Epithelial cell of esophagus (primary cell): ENCODE measurements at places on chromosomes 11 and 22.

- no peak for DNase-seq
Observed at GRCh38 chr11:77178150-77178549, 50.1 kb downstream of the MYO7A start.

DNA sequence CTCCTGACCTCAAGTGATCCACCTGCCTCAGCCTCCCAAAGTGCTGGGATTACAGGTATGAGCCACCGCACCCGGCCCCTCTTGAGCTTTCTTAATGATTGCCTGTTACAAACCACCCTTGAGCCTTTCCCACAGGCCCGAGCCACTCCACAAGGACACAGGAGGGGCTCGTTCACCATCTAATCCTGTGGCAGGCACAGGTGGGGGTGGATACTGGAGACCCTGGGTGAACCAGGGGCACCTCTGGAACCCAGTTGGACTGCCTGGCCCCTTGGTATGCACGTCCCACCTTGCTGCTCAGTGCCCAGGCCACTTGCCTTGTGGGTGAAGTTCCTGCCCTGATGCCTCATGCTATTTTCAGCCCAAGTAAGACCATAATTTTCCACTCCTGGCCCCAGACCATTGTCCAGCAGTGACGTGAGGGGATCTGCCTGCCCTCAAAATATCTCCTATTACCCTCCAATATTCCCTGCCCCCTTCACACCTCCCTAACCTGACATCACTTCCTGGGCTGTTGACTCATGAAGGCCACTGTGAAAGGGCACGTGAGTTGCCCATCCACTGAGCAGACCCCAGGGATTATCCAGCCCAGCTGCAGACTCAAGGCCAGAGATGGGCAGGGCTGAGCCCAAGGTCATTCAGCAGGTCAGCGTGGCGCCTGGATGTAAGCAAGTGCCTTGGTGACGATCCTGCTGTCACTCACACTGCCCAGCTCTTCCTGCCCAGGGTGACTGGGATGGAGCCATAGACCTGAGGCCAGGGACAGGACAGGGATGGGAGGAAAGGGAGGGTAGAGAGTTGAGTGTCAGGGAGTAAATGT is 19.6 kb downstream of the P2RY2 start:
- no peak for DNase-seq

DNA sequence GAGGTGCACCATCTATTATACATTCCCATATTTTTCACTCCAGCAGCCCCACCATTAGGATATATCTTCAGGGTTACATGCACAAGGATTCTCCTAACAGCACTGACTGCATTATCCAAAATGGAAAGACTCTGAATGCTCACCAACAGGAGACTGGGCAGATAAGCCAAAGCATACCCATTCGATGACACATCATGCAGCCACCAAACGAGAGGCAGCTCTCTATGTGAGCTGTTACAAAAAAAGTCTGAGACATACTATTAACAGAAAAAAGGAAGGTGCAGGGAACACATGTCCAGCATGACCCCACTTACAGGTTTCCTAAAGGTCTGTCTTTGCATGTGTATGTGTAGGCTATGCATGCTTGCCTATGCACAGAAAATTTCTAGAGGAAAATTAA is 12.4 kb upstream of the SERPIND1 start:
- DNase-seq, result peak; percentile 30

GRCh38 chr11:118046051-118046963 is 30.6 kb upstream of the TMPRSS4 start:
- DNase-seq, result peak; percentile 22

DNA sequence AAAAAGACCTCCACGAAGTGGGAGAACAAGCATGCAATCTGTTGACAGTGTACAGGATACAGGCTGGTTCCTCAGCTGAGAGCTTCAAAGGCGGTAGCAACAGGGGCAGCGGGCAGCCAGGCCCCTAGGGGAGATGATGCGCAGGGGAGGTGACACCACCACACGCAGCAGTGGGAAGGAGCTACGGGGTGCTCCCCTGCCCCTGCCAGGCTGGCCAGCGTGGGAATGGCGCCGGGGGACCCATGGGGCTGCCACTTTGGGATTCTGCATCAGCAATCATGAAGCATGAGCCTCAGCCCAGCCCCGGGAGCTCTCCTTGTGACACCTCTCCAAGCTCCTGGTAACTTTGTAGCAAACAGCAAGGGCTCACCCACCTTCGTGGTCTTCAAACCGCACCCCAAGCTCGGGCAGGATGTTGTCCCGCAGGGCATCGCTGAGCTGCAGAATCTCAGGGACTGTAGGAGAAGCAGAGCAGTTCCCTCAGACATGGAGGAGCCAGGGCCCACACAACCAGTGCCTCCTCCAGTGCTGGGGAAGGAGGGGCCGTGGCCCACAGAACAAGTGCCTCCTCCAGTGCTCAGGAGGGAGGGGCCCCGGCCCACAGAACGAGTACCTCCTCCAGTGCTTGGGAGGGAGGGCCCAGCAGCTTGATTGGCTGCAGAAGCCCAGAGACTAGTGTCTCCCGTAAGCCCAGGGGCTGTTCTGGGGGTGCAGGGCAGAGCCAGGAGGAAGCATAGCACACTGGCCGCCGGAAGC is 14.6 kb upstream of the NAP1L4 start:
- no peak for DNase-seq

DNA sequence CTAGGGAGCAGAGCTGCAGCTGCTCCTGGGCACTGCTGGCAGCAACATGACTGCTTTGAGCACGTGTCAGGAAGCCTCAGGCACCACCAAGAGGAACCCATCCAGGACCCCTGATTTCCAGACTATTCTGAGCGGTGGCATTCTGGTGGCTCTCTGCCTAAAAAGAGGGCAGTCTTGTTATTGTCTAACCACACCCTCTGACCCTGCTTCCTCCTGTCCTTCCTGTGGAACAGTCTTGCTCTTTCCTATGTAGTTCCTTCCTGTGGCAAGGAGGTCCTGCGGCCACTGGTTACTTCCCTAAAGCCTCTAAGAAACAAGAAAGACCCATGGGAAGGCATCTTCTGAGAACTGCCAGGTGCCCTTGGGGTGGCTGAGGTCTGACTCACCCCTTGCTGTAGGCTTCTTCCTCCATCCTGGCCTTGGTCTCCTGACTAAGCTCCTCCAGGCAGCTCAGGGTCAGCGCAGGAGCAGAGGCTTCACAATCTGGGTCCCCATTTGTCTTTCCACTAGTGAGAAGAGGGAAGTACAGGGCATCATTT is 13.1 kb upstream of the LYVE1 start:
- DNase-seq, result peak; percentile 67

- no peak for DNase-seq
Observed at GRCh38 chr22:39600491-39601179, 30.1 kb downstream of the CACNA1I start.

GRCh38 chr11:121499405-121499804 is 46.6 kb upstream of the SORL1-AS1 start:
- no peak for DNase-seq

- DNase-seq, result peak; percentile 63
Observed at GRCh38 chr11:119284344-119285157, 32.4 kb downstream of the MCAM start.

- no peak for DNase-seq
Observed at GRCh38 chr11:28615542-28615941, 507.4 kb downstream of the METTL15 start.

DNA sequence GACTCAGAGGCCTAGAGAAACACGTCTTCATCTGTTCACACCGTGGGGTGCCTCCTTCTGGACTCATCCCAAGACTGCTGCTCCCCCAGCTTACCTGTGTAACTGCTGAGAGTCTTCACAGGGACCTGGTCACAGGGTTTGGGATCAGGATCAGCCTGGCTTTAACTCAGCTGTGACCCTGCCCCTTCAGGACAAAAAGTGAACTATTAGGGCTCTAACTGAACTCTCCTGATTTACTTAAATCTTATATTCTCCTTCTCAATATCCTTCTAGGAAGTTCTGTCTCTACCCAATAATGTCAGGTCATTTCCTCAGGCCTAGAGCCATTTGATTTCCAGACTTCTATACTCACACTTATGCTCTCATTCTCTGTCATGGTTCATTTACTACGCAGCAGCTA is 108.4 kb downstream of the ZNF280B start:
- no peak for DNase-seq

DNA sequence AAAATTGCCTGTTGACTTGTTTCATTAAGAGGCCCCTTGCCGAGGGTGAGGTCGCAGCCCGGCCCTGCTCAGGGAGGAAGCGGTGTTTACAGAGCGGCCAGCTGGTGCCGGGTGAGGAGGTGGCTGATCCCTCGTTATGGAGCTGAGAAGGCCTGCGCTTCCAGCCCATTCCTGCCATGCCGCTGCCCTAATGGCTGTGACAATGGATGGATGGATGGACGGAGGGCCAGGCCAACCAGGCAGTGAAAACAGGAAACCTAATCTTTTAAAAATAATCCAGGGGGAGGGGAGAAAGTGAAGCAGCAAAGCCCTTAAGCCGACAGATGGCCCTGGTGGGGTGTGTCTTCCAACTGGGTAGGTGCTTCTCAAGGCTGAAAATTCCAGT is 38.5 kb downstream of the BCR start:
- DNase-seq, result no peak

- DNase-seq, result peak; percentile 56
Observed at GRCh38 chr11:108825381-108825780, 160.5 kb downstream of the DDX10 start.

DNA sequence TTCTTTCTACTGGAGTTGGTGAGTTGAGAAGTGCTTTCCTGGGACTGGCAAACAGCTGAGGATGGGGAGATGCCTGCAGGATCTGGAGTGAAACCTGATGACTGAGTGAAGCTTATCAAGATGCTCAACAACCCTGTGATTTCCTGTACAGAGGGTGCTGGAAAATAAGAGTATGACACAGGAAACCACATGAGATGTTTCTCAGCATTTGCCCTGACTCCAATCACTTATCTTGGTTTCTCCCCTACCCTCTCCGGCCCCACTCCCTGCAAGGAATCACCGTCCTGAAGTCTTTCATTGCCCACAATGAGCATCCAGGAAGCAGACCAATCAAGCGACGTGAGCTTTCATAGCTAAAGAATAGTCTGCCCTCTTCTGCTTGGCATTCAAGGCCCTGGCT is at the start of gene MRGPRX2:
Gene MRGPRX2, minus strand, starts transcription at position 89 of the 400 bp plus-strand sequence. CDS start 4,315 bp downstream, outside the sequence.
- no peak for DNase-seq

DNA sequence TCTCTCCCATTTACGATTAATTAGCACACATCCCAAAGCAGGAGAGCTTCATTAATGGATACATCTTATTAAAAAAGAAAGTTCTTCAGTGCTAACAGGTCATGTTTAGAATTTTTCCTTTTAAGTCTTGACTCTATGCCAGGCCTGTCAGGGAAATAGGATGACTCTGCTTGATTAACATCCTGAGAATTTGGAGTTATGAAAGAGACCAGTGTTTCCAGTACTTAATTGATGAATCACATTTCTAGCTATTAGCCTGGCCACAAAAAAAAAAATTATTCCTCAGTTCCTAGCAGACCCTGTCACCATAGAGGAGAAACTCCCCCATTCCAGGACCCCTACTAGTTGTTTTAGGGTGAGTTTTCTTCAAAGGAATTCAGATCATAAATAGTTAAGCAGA is 23.6 kb upstream of the ME3 start:
- DNase-seq, result peak; percentile 94

DNA sequence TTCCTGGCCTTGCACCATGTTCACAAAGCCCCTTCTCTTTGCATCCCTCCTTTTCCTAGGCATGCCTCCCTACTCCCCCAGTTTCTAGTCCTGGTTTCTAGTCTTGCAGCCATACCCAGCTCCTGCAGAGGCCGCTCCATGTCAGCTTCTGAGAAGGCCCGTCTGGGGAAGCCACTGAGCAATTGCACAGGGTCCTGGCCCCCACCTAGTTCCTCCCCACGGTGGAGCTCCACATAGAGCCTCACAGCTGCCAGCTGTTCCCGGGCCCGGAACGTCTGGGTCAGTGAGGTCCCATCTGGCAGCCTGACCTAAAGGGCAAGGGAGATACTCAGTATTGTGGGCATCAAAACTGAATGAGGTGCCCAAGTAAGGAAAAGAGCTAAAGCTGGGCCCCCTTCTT is 2.2 kb downstream of the UBXN1 start:
- DNase-seq, result no peak

DNA sequence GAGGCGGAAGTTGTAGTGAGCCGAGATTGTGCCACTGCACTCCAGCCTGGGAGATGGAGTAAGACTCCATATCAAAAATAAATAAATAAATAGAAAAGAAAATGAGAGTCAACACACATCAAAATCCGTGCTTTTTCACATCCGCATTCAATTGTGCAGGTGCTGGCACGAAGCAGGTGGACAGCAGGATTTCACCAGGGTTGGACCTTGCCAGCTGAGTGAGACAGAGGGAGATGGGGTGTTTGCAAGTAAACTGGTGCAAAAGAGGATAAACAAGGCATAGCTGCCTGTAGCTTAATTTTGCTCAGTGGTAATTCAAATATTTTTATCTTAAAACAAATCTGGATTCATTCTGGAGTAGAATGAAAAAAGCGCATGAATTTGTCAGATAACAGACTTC is 23.3 kb upstream of the DNAL4 start:
- DNase-seq, result no peak

DNA sequence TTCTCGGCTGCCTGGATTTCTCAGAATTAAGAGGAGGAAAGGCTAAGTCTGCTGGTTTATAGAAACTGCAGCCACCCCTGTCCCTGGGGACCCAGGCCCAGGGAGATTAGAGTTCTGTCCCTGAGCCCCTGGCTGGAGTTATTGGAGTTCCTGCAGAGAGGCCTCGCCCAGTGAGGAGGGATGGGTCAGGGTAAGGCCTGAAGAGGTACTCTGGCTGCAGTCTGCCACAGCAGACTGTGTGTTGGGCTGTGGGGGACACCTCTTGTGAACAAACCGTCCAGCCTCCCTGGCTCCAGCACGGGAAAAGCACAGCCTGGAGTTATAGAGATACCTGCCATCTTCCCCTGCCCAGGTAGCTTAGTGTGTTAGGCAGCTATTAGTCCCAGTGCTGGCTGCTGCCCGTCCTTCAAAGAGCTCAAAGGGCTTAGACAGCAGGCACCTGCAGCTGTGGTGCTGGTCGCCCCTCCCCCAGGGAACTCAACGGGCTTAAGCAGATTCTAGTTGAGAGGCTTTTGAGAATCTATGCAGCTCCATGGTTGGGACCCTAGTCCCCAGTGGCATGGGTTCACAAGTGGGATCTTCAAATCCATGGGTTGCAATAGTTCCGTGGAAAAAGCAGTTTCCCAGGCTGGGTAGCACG is 36.6 kb upstream of the MUC15 start:
- no peak for DNase-seq

DNA sequence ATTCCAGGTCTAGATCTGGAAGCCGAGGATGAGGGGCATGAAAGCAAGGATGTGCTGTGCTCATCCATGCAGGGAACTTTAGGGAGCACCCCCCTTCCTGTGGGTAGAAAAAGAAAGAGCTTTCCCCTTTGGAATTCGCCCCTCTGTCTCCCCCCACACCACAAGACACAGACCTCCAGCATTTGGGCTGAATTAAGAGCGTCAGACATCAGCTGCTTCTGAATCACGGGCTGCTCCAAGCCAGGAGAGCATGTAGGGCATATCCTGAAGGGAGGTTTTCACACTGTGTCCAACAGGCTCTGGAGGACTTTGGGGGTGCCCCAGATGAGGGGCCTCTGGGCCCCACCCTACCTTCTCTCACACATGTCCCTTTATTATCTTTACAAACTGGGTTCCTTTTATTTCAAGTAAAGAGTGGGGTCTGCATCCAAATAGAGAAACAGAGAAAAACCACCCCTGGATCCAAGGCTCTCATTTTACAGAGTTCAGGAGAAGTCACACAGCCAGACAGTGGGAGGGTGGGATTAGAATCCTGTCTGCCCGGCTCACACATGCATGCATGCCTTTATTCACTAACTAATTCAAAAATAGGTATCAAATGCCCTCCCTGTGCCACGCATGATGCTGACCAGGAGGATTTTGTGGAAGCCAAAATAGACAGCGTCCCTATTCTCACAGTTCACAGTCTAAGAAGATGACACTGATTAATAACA is 52.8 kb downstream of the LRRC32 start:
- DNase-seq, result no peak

- DNase-seq, result no peak
Observed at GRCh38 chr11:115145324-115145723, 358.9 kb downstream of the CADM1 start.
